Cardiac muscle cell (in vitro differentiated cells and primary cell): ENCODE measurements at places on chromosomes 3 and 15. TPM values are rescaled to one million over a fixed set of nuclear protein-coding genes. Genes with fewer than 3 reads are reported as not detected.

Gene DGKG
- polyA plus RNA-seq: 0.85 TPM in 1 of 2 replicates, not detected in the other

Gene ISG20
- polyA plus RNA-seq: not detected in 2 replicates

Gene GPR156
- polyA plus RNA-seq: not detected in 2 replicates

DNA sequence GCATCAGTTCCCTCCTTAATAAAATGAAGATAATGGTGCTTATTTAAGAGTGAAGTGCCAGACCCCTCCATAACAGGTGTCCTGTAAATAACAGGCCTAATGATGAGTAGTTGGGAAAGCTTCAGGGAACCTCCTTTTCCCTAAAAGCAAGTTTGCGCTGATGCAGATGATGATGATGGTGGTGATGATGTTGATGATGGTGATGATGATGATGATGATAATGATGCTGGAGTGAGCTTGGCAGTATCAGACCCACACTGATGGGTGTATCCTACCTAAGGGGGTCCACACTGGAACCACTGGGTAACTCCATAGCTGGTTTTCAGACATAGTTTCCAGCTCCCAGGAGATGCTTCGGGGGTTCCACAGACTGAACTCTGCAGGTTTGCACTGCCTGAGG, 24.4 kb downstream of the MTMR14 start:
- no peak for DNase-seq
- no peak overlapping the region for H3K4me3 ChIP-seq
- no peaks in the 10 kb centered on the region for H3K4me1 ChIP-seq
- no peaks in the 10 kb centered on the region for H3K27me3 ChIP-seq

DNA sequence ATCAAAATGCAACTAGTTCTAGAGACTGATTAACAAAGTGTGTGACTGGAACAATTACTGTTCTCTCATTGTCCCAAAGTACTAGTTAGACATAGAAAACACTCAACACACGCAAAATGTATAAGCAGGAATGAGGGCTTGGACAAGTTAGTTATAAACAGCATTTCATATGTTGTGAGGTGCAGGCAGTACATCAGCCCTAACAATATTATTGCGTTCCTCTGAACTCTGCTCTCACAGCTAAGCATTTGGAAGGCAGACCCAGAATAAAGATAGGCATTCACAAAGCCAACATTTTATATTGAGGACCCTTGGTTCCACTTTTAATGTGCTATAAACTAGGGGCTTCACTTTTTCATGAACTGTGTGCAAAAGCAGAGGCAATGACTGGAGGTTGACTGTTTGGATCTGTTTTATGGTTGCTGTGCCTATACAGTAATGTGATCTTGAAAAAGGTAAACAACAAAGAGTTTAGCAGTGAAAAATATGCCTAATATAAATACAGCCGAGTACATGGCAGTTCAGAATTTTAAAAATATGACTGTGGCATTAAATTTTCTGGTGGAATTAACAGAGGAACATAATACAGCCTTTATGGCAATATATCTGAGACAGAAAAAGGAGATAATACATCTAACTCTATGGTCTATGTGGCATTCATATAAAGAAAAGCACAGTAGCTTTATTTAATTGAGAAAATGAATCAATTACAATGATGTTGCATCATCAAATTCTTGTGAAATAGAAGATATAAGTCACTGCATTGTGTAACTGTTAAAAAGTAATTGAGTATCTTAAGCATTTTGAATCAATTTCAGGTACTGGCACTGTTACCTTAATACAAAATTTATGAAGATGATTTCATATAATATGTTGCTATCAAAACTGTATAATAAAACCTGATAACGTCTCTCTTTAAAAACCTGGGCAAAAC, 80.0 kb upstream of the SKOR1 start:
- H3K4me1 ChIP-seq: no peaks in the 10 kb centered on the region
- H3K36me3 ChIP-seq: no peaks in the 10 kb centered on the region
- DNase-seq: peak; percentile 51
- H3K4me3 ChIP-seq: no peak overlapping the region
- no peak overlapping the region for H3K27ac ChIP-seq

- DNase-seq: no peak
- H3K27ac ChIP-seq: no peak overlapping the region
- H3K4me3 ChIP-seq: no peak overlapping the region
- no peaks in the 10 kb centered on the region for H3K36me3 ChIP-seq
- peaks cover 16% of the 10 kb centered on the region for H3K27me3 ChIP-seq
- peaks cover 25% of the 10 kb centered on the region for H3K4me1 ChIP-seq
Observed at GRCh38 chr15:69597061-69597592, 144.5 kb downstream of the RPLP1 start.

Gene FAM174B
- 22.0 and 30.2 TPM in 2 replicates for polyA plus RNA-seq

GRCh38 chr3:148992027-148992634, 791 bp downstream of the GYG1 start:
- no peaks in the 10 kb centered on the region for H3K4me1 ChIP-seq
- H3K27ac ChIP-seq: peak overlapping the region; percentile 77
- H3K4me3 ChIP-seq: peak overlapping the region; percentile 85
- no peaks in the 10 kb centered on the region for H3K36me3 ChIP-seq
- DNase-seq: no peak

Gene FETUB
- polyA plus RNA-seq: not detected in 2 replicates

DNA sequence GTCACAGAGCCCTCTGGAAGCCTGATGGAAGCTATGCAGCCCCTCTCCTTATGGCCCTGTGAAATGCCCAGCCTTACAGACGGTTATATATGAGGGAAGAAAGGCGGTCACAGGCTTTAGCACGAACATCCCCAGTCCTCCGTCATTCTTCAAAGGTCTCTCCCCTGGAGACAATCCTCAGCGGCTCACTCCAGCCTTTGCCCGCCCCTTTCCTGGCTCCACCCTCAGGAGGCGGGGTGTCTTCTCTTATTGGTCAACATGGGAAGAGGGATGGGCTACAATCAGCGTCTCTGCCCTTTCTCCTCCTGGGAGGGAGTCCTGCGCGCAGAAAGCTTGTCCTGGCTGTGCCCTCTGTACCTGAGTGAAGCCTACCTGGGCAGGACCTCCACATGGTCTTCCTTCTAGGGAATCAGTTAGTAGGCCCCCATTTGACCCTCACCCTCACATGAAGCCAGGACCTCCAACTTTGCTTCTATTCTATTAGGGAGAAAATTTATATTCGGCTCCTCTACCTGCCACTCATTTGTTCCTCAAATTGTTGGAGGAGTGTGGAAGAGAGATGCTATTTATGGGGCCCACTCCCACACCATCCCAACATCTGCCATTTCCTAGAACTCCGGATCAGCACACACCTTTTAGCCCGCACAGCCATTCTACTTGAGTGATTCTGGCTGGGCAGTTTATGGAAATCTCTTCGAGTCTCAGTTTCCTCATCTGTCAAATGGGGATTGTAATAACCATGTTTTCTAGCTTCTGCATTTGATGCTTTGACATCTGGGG, 112.9 kb upstream of the SLC6A11 start:
- H3K4me1 ChIP-seq: no peaks in the 10 kb centered on the region
- no peaks in the 10 kb centered on the region for H3K36me3 ChIP-seq
- no peak overlapping the region for H3K27ac ChIP-seq
- no peak overlapping the region for H3K4me3 ChIP-seq

Gene FBXO45
- 9.1 TPM in 2 replicates for polyA plus RNA-seq

DNA sequence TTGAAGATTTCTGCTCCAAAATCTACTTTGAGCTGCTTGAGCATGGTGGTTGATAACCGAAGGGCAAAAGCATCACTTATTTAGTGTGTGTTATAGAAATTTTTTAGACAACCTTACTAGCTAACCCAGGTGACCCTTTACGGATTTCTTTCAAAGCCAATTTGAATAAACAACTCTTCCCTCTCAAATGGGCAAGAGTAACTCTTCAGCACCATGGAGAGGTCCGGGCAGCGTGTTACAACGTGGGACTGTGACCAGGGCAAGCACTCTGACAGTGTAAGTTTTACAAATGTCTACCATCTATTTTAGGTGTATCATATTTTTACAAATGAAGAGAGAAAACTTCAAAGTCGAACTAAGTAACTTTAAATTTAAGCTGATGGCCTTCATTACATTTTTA, 471.8 kb downstream of the MFSD1 start:
- H3K27ac ChIP-seq: no peak overlapping the region
- no peaks in the 10 kb centered on the region for H3K4me1 ChIP-seq

Gene KBTBD13
- 4.8 and 5.0 TPM in 2 replicates for polyA plus RNA-seq
